Effector CD4-positive, alpha-beta T cell (primary cell): ENCODE measurements at places on chromosomes 2 and 18.

- DNase-seq = no peak
Measured at GRCh38 chr2:223952280-223952968, 4.8 kb upstream of the MRPL44 start.

- DNase-seq = no peak
Measured at GRCh38 chr18:79630281-79631095, 49.1 kb upstream of the CTDP1 start.

DNA sequence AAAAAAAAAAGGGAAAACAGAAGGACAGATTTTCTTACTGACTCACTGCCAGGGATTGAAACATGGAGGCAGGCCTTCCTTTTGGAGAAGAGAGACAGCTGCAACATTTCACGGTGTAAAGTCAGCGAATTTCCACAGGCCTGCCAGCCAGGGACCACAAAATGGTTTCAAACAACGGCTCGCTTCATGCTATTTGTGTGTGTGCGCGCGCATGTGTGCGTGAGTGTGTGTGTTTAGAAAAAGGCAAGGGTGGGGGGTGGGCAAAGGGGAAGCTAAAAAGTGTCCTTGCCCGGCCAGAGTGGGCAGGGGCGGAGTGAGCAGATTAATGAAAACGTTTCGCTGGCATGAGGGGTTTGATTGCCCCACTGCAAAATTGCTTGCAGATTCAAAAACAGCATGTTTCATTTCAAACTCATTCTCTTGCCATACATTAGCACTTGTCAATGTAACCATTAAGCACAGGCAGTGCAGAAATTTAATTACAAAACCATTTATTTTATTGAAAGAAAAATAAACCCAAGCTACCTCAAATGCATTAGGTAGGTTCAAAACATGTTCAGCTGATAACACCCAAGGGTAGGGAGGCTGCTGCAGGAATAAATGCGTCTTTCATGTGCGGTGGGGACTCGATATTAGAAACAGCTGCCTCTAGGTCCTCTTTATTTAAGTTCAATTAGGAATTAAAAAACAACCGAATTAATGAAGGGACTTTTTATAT lies 182.1 kb upstream of the SIX2 start:
- DNase-seq = no peak

DNA sequence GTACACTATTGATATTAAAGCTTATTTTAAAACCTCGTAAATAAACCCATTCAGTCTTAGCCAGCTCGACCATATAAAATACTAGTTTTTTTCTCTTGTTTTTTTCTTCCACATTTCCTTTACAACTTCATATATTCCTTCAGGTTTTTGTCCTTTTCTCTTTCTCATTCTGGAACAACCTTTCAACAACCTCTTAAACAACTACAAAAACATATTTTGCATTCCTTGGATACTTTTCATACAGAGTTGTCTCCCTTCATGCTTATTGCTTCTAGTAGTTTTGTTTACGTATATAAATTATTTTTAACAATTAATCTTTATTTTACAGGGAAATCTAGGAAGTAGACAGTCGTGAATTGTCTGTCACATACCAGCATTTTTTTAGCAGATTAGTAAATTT lies 41.2 kb downstream of the COMMD1 start:
- DNase-seq = no peak

DNA sequence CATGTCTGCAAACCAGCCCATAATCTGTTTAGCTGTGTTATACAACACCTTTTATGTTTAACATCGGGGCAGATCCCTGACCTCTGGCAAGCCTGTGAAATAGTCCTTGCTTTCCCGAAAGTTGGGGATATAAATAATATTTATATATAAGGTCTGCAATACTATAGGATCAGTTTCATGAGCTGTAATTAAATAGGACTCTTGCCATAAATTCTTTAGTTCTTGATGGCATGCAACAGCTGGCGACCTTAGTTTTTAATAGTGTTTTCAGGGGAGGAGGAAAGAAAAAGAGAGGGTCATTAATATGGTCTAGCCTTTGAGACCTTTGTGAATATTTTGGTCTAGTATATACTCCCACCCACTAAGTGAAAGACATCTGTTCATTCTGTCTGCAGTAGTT lies 166.5 kb downstream of the MTX2 start:
- DNase-seq = no peak

DNA sequence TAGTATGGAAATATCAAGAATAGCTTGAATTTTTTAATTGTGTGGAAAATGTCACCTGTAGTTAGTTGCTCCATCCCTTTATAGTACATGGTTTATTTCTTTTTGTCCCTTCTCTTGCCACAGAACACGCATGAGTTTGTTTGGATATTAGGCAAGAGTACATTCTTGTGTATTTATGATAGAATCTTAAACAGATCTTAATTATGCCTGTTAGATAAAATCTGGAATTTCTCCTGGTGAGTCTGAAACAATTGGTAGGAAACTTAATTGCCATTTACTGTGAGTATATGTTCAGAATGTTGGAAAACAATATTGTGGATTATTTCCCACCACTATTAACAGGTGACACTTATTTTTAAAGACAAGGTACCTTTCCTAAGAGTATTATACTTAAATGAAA lies 30.2 kb upstream of the CABYR start:
- no peak for DNase-seq

GRCh38 chr2:147826278-147827087 lies 18.3 kb upstream of the ACVR2A start:
- DNase-seq = no peak

GRCh38 chr2:68251855-68252399 lies 405 bp downstream of the PPP3R1 start:
- peak; percentile 28 for DNase-seq

GRCh38 chr2:233681521-233682099 lies at the start of gene UGT1A7:
Gene UGT1A7, plus strand, starts transcription at chr2:233681901. Its CDS starts 37 bp downstream, at chr2:233681938.
- no peak for DNase-seq
